Renal cortical epithelial cell (primary cell): ENCODE measurements at places on chromosomes 16 and 17. TPM values are rescaled to one million over a fixed set of nuclear protein-coding genes. Genes with fewer than 3 reads are reported as not detected.

Gene TBC1D26
- total RNA-seq, result not detected in 2 replicates

Gene PLXDC1
- not detected in 2 replicates for total RNA-seq

Gene CLEC18A
- total RNA-seq, result 0.15 and 1.6 TPM in 2 replicates

Gene ESRP2
- 11.5 and 13.9 TPM in 2 replicates for total RNA-seq

Gene SDR42E2
- total RNA-seq, result not detected in 2 replicates

Gene APOH
- total RNA-seq, result 0.10 TPM in 1 of 2 replicates, not detected in the other

Gene MYH1
- not detected in 2 replicates for total RNA-seq

DNA sequence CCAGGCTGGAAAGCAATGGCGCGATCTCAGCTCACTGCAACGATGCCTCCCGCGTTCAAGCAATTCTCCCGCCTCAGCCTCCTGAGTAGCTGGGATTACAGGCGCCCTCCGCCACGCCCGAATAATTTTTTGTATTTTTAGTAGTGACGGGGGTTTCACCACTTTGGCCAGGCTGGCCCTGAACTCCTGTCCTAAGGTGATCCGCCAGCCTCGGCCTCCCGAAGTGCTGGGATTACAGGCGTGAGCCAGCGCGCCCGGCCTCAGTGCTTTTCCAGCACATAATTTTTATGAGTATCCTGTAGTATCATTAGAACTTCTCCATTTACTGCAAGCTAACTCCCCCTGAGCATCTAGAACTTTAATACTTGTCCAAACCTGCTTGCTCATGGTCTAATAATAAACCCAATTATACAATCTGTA, 1.8 kb downstream of the UBE2G1 start:
- no peak for DNase-seq

DNA sequence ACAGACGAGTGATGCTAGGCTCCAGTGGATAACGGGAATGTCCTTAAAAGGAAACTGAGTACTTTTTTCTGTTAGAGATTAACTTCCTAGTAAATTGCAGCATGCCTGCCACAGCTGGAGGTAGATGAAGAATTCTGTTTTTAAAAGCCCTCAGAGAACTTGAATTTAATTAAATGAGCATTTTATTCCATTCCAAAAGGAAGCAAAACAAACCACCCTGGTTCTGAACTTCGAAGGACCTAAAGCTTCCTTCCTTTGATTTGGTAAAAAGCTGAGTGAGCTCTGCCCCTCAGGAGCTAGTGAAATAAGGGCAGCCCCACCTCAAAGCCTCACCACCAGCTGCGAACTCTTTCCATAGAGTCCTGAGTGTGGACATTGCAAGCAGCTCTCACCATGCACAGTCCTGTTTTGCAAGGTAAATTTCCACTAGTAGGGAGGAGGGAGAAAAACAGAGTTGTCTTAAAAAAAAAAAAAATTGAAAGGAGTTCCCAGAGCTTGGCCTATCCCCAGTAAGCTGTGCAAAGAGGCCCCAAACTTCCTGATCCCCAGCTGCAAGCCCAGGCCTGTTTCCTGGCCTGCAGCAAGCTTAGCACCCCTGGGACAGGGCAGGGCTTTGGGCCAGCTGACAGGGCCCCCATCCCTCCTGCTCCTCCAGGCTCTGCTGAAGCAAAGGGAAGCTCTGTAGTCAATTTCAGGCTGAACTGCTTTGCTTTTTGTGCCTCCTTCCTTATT, 11.2 kb downstream of the CHD9NB start:
- DNase-seq, result peak; percentile 94

DNA sequence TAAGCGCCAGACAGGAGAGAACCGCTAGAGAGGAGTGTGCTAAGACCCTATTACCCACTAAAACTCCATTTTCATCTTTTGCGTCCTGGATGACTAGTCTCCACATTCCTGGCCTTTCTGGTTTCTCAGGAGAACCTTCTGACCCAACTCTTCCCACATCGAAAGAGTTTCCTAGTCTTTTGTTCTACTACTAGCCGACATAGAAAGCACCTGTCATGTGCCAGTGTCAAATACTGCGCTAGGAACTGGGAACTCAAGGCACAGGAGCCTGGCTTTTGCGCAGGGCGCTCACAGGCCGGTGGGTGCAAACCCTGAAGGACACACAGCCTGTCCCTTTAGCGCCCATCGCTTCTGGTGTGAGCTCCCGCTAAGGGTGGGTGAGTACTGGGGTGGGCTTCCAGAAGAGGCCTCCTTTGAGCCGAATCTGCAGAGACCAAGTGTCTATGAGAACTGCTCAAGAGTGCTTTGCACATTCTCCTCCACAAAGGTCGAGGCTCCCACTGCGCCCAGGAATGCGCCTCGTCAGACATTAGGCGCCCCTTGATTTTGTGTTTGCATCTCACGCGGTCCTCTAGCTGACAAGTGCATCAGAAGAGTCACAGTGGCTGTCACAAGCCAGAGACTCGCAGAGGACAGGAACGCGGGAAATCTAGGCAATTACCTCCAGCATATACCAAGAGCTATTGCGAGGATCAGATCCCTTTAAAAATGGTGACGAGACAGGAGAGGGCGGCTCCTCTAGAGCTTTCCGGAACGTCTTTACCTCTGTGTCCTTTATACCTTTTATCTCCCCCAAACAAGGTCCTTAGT, 2.0 kb upstream of the PSMB3 start:
- peak; percentile 39 for DNase-seq

DNA sequence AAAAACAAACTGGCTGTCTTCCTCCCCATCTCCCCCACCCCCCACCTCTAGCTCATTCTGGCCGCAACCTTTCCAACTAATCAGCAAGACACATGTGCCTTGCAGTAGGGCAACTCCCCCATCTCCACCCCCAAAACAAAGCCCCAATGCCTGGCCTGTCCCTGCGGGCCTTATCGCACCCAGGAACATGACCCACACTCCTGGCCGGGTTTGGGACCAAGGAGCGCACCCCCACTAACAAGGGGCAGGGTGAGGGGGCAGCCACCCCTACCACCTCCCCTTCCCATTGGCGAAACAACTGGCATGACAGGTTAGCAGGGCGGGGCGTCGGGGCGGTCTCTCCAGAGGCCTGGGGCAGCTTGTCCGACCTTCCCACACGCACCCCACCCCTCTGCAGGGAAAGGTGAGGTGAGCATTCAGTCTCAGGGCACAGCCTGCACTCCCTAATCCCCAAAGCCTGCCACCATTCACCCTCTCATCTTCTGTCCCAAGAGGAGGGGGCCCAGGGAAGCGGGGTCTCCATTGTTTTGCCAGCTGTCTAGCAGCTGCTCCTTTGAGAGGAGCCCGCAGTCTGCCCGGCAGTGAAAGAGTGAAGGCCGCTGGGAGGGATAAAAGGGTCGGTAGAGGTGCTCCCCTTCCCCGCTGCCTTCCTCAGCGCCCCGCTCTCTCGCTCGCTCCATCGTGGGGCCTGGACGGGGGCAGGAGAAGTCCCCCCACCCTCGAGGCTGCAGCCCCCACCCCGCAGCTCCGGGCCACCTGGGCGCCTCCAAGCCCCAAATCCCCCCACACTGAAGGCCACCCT, 765 bp downstream of the MYO18A start:
- peak; percentile 29 for DNase-seq

DNA sequence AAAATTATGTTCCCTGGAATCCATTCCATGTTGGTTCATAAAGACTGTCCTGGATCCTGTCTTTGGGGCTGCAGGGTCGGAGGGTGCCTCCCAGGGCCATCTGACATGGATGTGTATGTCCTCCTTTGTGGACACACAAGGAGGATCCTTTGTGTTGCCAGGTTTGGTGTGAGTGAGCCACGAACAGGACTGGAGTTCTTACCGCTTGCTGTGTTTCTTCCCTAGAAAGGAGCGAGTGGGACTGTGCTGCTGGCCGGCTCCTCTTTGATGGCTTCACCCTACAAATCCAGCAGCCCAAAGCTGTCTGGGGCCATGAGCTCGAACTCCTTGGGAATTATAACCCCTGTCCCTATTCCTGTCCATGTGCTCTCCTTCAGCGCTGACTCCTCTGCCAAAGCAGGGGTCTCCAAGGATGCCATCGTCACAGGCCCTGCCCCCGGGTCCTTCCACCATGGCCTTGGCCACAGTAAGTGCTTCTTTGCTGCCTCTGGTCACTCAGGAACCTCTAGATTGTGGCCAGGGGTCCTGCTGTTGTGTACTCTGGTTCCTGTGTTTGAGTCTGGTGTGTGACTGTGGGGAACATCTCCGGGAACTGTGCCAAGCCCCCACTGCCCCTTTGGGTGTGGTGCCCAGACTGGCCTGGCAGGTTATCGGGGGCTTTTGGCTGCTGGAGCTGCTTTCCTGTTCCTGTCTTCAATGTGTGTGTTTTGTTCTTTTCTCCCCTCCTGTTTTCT, 29.5 kb downstream of the UBN1 start:
- DNase-seq, result no peak

GRCh38 chr16:57882792-57883191, 80.5 kb upstream of the KIFC3 start:
- DNase-seq, result no peak

DNA sequence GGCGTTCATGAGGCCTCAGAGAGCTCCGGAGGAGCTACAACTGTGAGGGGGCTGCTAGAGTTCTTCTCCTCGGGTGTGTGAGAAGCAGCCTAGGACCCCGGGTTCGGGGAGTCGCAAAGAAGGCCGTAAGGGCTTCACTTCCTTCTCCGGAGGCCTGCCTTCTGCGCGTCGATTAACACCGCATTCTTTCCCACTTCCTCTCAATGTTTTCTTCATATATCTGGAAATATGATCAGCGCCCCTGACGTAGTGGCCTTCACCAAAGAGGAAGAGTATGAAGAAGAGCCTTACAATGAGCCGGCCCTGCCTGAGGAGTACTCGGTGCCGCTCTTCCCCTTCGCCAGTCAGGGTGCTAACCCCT, 449 bp downstream of the SMCR8 start:
- no peak for DNase-seq

DNA sequence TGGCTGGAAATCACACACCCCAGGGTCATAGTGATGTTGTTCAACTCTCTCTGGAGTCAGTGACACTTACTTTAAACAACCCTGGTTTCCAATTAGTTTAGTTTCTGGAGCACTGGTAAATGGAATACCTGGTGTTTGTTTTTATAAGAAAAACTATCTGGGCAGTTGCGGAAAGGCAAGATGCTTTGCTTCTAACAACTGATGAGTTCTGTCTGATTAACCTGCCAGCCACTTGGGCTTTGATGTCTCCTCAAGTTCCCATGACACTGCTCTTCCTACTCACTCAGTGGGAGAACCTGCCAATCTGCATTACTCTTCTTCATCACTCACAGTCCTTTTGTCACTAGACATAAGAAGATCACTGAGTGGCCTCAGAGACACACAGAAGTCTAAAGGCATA, 78.7 kb upstream of the MTMR4 start:
- no peak for DNase-seq

DNA sequence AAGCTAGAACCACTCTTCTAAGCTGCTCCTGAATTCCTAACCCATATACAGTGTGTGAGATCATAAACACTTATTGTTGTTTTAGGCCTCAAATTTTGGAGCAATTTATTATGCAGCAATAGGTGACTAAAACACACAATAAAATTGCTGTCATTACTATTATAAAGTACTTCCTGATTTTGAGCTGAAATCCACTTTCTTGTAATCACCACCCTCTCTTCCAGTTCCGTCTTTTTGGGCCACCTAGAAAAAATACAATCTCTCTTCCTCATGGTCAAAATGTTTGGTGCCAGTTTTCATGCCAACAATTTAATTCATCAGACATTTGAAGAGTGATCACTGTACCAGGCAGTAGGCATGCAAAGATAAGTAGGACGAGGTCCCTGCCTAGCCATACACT, 43.3 kb upstream of the NF1 start:
- DNase-seq, result no peak

DNA sequence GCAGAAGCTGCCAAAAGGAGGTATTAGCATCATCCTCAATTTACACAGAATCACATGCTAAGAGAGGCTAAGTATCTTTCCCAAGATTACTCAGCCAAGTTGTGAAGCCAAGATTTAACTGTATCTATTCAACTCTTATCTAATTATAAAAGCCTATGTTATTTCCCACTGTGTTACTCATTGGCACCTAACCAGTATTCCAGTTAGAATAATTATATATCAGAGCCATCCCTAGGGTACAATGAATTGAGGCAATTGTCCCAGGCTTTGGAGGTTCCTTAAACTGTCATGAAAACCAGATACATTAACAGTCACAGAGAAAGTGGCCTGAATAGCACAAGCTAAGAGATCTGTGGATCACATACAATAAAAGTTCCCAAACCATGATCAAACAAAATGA, 10.9 kb upstream of the AMFR start:
- DNase-seq, result no peak

- DNase-seq, result no peak
Observed at GRCh38 chr17:12671906-12672305, 6.2 kb downstream of the MYOCD start.

DNA sequence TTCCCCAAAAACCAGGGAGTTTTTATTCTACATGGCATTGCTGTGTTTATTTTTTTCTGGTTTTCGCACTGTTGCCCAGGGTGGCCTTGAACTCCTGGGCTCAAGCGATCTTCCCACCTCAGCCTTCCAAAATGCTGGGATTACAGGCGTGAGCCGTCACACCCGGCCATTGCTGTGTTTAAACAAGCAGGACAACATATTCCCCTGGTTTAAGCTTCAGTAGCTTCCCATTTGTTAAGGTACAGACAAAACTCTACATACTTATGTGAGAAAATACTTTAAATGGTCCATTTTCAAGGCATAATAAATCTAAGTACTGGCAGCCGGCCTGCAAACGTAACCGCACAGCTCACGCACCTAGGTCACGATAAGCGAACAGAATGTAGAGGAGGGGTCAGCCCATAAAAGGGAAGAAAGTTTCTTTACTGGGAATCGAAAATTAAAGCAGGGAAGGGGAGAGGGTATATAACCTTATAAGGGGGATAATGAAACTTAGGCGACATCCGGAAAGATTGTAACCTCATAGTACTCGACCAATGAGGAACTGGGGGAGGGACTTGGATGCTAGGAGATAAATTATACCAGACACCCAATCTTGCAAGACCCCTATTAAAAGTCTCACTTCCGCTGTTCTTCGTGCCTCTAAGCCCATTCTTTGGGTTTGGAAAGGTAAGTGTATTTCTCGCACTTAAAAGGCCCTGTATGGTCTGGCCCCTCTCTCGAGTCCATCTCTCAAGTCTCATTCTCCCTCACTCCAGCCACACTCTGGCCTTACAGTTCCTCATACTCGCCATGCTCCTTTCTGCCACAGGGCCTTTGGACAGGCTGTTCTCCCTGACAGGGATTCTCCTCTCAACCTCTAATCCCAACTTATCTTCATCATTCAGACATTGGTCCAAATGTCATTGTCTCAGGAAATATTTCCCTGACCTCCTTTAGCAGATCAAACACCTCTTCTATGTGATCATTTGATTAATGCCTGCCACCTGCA, 59.2 kb downstream of the TEX14 start:
- DNase-seq, result no peak
